Head of caudate nucleus (tissue), 42 donors: ENCODE measurements at places on chromosomes 12 and 14.

- no peak for DNase-seq
Observed at GRCh38 chr12:94625531-94625930, 24.8 kb downstream of the TMCC3 start.

- no peak for DNase-seq
Observed at GRCh38 chr14:66575014-66575413, 67.1 kb downstream of the GPHN start.

GRCh38 chr14:56331592-56332216, 213.5 kb downstream of the PELI2 start:
- no peak for DNase-seq

DNA sequence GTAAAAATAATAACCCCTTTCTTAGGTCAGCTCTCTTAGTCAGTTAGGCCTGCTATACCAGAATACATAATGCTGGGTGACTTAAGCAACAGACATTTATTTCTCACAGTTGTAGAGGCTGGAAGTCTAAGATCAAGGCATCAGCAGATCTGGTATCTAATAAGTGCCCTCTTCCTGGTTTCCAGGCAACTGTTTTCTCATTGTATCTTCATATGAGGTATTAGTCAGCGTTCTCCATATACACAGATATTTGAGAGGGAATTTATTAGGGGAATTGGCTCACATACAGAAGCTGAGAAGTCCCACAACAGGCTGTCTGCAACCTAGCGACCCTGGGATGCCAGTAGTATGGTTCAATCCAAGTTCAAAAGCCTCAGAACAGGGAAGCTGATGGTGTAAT, 896.0 kb downstream of the GALC start:
- DNase-seq = no peak

DNA sequence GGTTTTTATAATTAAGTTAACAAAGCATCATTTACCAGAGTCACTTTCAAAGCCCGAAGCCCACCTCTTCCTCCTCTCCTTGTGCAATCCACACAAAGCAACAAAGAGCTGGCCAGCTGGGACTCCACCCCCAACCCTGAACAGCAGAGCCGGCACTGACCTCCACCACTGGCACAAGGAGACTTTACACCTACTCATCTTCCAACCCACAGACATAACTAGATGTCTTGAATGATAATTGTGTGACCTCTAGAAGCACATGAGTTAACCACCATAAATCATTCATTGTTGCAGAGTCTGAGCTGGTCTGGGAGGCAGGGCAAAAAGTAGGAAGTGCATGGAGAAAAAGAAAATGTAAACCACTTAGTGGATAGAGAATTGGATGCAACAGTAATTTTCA, 72.2 kb downstream of the ST8SIA1 start:
- DNase-seq = no peak

GRCh38 chr12:113461666-113462065, 10.0 kb downstream of the LHX5 start:
- no peak for DNase-seq

DNA sequence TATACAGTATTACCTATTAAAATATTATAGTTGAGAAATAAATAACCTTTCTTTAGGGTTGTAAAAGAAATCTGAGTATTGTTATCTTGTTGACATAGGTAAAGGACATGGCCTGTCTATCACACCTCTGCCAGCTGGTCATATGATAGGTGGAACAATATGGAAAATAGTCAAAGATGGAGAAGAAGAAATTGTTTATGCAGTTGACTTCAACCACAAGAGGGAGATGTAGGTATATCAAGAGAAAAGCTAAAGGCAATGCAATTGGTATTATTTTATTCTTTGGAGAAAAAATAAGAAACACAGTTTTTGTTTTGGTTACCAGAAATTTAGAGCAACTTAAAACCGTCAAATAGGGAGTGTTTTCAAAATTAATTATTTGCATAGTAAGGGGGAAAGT, 13.5 kb downstream of the CPSF2 start:
- no peak for DNase-seq

DNA sequence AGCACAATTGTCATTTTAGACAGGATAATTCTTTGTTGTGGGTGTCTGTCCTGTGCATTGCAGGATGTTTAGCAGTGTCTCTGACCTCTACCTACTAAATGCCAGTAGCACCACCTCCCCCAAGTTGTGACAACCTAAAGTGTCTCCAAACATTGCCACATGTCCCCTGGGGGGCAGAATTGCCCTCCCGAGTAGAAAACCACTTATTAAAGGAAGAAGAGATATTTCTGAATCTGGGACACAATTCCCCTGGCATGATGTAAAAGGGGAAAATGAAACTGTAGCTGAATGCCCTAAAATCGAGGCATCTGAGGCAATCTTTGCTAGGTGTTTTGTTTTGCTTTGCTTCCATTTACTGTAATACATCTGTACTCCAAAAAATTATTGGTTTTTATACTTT, 116.8 kb upstream of the NAP1L1 start:
- DNase-seq = no peak
